Choroid plexus epithelial cell (primary cell): ENCODE measurements at places on chromosomes 13 and 19.
A peak's percentile ranks its signal among the peaks of the same experiment; 100 is the strongest.

DNA sequence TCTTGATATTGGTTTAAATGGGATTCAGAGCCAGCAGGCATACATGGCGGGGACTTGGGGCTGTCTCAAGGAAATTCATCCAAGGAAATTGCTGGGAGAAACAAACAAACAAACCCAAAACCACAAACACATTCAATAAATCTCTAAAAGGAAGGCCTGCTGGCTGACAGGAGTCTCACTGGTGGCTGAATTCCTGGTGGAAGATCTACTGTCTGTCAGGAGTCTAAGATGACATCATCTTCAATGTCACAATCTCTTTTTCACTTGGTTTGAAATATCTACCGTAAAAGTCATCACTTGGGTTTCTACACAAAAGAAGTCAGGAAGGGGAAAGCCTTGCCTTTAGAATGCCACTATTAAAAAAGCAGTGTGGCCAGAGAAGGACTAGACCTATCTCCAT, 87.9 kb downstream of the KLF5 start:
- peak; percentile 29 for DNase-seq

DNA sequence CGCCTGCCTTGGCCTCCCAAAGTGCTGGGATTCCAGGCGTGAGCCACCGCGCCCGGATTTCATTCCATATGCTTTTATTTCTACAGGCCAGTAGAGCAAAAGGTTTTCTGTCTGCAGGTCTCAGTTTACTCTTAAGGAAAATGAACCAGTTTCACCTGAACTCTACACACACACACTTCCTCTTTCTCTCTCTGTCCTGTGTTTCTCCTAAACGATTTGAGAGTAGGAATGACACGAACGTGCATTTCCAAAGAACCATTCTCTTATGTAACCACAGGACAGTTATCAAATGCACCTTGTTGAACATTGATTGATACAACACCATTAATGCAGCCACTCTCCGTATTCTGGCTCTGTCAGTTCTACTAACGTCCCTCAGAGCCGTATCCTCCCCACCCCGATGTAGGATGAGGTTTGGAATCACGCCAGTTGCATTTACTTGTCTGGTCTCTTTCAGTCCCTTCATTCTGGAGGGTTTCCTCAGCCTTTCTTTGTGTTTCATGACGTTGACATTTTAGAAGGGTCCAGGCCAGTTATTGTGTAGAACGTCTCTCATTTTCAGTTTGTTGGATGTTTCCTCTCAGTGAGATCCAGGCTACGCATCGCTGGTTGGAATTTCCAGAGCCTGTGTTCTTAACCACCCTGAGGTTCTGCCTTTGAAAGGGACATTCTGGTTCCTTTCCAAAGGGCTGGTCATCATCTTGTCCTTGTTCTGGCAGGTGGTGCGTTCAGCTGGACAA, 36.0 kb downstream of the BICRA start:
- no peak for DNase-seq

DNA sequence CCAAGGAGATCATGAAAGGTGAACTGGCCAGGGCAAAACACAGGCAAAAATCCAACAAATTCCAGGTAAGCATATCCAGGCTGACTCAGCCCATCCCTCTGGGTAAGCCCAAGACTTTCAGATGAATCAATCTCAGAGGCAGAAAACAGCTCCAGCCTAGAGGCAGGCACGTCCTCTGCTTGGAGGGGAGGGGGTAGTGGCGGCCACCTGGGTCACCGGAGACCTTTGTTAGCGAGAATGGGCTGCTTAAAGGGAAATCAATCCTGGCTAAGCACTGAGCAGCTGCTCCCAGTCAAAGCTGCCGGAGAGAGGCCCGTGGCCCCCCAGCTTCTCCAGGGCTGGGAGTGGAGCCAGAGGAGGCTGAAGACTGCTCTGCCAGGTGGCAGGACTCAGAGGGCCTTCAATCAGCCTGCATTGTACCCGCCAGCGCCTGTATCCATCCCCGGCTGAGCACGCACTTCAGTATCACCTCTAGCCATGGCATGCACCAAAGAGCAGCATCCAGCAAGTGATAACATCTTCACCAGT, 48.2 kb downstream of the PIN1 start:
- DNase-seq: no peak

- DNase-seq: no peak
These were observed 14.5 kb downstream of the GJA3 start for GRCh38 chr13:20146381-20146780.

- peak; percentile 15 for DNase-seq
These were observed 18.8 kb upstream of the WASF3 start for GRCh38 chr13:26538363-26539317.

DNA sequence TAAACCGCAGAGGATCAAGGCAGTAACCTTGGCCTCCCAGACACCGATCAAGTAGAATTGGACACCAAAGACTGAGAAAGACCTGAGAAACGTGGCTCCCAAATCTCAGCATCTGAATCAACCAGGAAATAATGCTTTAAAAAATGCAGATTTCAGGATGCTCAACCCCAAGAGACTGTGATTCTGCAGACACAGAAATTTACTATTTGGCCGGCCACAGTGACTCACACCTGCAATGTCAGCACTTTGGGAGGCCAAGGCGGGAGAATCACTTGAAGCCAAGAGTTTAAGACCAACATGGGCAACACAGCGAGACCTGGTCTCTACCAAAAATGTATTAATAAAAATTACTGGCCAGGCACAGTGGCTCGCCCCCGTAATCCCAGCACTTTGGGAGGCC, 6.2 kb downstream of the ABCC4 start:
- DNase-seq: no peak

DNA sequence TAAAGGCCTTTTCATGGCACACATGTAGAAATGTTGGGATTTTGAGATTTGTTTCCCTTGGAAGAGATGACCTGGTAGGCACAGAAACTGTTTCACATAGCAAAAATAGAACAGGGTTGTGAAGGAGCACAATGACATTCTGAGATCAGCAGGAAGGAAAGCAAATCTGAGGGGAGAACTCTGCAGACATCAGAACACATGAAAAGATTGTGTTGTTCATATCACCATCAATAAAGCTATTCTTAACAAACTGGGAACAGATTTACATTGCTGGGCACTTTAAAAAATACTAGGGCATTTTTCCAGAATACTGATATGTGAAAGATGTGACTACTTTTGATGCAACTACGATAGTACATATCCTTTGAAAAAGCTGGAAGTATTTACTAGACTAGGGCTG, 481.7 kb downstream of the MYO16 start:
- no peak for DNase-seq

DNA sequence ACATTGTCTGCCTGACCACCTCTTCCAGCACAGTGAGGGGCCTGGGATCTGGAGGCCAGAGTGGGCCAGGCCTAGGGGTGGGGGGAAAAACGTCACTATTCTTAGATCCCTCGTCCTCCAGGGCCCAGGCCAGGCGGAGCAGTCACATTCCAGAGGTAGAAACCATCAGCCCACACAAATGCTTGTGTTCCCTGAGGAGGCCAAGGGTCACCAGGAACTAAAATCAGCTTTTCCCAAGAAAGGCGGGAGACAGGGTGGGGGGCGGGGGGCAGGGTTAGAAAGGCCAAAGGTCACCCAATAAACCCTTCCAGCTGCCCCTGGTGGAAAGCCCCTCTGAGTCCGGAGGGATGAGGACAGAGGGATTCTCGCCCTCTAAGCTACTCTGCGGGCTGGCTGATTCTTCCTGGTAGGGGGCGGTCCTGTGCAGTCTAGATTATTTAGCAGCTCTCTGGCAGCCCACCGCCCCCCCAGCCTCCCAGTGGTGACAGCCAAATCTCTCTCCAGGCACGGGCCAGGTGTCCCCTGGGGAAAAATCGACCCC, 23.5 kb upstream of the CCL25 start:
- DNase-seq: peak; percentile 52

- DNase-seq: no peak
These were observed 9.0 kb downstream of the C19orf25 start for GRCh38 chr19:1470055-1470304.

DNA sequence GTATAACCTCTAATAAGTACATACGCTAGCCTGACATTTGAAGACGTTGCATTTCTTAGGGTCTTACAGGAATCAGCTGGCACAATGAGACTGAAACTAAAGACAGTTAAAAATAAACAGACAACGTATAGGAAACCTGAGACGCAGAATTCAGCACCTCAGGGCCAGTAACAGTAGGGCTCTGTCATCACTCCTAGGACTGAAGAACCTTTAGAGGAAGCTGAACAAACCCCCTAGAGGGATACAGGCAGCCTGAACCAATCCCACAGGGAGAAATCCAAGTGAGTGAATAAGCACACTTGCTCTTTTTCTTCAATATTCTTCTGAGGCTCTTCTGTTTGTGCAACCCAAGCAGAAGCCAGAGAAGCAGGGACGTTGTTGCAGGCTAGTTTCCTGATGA, 53.9 kb upstream of the KLHL1 start:
- DNase-seq: peak; percentile 19

- DNase-seq: no peak
These were observed 5.6 kb upstream of the PRR36 start for GRCh38 chr19:7879836-7880235.

DNA sequence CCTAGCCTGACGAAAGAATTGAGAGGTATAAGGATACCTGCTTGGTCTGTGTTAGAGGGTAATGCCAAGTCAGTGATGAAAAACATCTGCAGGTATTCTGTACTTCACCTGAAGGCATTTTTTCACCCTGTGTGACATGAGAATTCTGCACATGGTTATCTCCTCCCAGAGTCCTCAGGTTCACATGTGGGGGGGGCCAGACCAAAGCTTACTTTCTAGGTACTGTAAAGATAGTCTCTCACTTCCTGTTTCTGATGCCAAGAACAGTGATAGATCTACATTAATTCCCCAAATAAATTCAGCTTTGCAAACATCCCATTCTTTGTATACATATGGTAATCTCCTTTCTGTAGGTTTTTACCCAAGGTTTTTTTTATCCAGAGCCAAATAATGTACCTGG, 53.4 kb downstream of the GPC6 start:
- DNase-seq: no peak

- peak; percentile 35 for DNase-seq
These were observed 58.7 kb upstream of the KLF5 start for GRCh38 chr13:73000027-73000674.

DNA sequence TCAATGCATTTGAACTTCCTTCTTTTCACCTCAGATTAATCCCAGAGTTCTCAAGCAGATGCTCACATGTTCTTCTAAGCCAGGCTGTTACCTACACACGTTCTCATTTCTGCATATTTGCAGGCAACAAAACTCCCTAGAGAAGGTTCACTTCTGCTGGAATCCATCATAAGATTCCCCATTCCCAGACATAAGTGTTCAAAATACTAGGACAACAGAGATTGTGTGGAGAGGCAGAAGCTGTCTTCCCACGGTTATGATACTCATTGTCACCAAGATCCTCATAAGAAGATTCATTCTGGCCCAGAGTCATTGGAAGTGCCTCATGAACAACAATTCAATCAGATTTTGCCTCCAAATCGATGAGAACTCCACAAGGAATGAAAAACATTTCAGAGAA, 931.6 kb upstream of the MIR17HG start:
- DNase-seq: peak; percentile 23

GRCh38 chr13:64684685-64685431, 2545.3 kb downstream of the PCDH9 start:
- DNase-seq: peak; percentile 50

DNA sequence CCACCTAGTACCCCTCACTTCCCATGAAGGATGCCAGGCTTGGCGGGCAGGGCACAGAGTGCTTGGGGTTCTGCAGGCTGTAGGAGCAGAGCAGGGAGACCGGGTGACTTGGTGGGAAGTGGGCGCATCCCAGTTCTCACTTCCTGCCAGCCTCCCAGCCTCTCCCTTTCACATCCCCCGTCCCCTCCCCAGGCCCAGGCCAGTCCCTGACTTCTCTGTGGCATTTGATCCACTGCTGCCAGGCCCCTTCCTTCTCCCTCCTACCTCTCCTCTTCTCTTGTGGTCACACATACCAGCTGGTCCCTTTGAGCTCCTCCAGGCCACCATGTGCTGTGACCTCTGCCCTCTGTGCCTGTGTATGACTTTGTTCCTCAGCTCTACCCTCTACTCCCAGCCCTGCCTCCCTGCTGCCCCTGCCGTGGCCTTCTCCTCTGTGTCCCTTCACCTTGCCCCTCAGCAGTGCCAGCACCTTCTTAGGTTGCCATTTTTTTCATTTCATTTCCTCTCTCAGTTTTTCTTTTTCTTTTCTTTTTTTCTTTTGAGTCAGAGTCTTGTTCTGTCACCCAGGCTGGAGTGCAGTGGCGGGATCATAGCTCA, 19.5 kb downstream of the MYO1F start:
- no peak for DNase-seq

- no peak for DNase-seq
These were observed 27.2 kb downstream of the CCDC8 start for GRCh38 chr19:46386151-46386550.

DNA sequence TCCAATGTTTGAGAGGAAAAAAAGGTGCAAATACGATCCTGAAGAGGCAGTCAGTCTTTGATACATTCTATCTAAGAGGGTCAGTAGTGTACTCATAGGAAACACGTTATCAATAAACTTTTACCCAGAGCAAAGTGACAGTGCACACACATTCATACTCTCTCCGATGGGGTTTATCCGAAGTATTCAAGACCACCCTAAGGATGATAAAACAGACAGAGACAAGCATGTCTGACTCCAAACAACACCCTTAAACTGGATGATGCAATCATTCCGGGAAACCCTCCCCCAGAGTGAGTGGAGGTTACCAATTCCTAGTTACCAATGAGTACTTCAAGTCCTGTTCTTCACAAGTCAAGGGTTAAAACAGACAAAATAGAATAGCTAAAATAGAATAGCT, 79.1 kb downstream of the DNAJC3 start:
- peak; percentile 22 for DNase-seq

DNA sequence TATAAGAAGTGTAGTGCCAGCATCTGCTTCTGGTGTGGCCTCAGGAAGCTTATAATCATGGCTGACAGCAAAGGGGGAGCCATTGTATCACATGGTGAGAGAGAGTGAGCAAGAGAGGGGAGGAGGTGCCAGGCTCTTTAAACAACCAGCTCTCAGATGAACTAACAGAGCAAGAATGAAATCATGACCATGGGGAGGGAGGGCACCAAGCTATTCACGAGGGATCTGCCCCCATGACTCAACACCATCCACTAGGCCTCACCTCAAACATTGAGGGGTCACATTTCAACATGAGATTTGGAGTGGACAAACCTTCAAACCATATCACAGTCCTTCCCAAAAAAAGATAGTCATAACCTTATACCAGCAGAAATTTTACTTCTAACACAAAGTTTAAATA, 174.0 kb downstream of the GPC5 start:
- no peak for DNase-seq

DNA sequence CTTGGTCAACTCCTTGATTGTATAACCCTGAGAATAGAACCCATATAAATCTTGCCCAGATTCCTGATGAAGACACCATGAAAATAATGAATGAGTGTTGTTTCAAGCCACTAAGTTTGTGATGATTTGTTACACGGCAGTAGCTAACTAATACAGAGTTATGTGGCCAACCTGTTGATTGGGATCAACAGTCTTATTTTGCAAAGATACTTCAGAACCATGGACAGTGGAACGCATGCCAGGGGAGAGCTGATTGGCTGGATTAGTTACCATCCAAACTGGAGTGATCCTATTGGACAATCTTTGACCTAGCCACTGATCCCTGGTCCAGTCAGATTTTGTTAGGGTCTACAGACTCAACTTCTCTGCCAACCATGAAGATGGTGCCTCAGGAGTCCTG, 26.6 kb downstream of the CD70 start:
- DNase-seq: peak; percentile 21

GRCh38 chr13:28099396-28100149, 803 bp downstream of the FLT3 start:
- DNase-seq: no peak
